ENCODE measurements at places on chromosomes 4 and X.

GRCh38 chr4:39043058-39043860, 11.1 kb upstream of the TMEM156 start:
- no peak for DNase-seq

DNA sequence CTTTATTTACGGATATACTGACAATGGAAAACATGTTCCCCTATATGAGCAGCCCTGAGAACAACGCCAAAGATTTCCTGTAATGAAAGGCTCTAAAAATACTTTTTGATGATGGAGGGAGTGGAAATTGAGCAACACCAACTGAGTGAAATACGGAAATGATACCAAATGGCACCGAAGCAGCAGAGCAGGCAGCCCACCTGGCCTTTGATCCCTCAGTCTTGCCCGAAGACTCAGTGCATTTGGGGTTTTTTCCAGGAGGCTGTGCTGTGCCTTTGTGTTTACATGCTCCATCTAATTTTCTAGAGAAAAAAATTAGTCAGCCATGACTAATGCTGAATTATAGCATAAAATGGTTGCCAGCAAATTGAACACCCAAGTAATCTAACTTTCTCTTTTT, 169.9 kb upstream of the RBPJ start:
- DNase-seq, result no peak

DNA sequence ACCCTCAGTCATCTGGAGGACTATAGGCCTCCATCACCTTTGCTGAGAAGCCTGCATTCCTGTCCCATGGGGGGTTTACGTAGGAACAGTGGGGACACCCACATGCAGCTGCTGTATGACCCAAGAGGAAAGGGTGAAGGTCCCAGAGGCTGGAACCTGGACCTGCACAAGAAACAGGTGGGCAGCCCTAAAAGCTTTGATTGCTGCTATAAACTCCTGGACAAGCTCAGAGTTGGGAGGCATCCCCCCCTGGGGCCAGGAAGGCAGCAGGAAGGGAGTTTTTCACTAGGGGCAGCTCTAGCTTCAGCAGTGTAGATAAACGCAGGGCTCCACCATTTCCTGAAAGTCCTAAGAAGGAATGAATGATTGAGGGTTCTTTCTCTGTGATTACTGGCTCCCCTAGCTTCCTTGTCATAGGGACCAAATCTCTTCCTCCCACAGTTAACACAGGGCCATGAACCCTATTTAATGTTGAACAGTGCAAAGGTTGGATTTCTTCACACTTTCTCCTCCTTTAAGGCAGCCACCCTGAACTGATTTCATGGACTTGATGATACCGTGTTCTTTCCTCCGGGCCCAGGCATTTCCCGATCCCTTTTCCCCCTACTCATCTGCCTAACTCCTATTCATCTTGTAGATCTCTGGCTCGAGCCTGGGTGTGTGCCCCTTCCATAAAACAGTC, 84.2 kb downstream of the CHRNA9 start:
- no peak for DNase-seq

DNA sequence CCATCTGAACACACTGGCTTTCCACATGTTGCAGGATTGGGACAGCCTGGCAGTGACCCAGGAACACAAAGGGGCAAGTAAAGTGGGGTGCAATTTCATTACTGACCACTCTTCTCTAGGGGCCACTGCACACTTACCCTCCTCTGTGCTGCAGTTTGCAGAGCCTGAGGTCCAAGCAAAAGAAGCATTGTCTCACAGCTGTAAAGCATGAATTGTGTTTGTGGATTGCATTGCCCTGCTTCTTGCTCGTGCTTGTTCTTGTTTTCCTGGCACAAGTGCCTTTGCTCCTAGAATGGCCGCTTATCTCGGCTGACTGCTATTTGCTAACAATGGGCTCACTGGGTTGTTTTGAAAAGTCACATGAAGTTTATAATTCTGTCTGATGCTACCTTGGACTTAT, 209.1 kb upstream of the JADE1 start:
- no peak for DNase-seq

GRCh38 chr4:56342746-56343145, 44.5 kb downstream of the AASDH start:
- no peak for DNase-seq

DNA sequence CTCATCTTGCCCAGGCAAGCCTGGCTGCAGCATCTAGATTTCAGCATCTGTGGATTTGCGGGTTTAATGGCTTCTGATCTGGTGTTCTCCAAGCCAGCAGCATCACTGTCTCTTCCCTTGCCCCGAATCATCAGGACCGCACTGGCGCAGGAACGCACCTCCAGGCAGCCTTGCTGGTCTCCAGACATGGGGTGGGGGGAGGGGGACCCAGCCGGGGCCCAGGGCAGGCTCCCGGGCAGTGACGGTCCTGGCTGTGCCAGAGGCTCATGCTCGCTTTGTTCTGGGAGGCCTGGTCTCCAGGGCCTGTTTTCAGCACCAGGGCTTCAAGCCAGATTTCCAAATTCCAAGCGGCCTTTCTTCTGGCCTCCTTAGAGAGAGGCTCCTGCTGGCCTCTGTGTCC, 4.9 kb downstream of the CFAP99 start:
- no peak for DNase-seq

Data from activated CD4-positive, alpha-beta T cell treated with anti-CD3 and anti-CD28 coated beads for 1 hour (primary cell).